Activated naive CD4-positive, alpha-beta T cell (primary cell): ENCODE measurements at places on chromosomes 5 and 9.
A peak's percentile ranks its signal among the peaks of the same experiment; 100 is the strongest.

DNA sequence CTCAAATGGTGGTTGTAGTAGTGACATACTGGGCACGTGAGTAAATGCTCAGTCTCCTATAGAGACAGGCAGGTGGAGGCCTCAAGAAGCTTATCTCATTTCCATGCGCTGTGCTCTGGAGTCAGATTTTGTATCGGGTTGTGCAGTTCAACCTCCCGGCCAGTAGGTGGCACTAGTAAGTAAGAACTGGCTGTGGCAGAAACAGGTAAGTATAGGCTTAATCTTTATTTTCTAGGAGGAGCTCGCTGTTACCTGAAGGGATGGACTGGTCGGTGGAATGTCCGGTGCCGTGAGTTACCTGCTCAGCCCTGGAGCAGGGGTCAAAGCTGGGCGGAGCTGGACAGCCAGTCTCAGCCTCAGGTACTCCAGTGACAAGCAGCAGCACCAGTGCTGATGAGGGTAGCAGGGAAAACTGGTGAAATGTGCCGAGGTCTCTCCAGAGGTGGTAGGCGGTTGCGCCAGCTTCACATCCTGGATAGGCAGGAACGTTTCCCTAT, 880.1 kb upstream of the SEMA6A start:
- peak; percentile 1 for DNase-seq

- no peak for DNase-seq
Measured at GRCh38 chr5:113510836-113511451, 2.5 kb upstream of the YTHDC2 start.

DNA sequence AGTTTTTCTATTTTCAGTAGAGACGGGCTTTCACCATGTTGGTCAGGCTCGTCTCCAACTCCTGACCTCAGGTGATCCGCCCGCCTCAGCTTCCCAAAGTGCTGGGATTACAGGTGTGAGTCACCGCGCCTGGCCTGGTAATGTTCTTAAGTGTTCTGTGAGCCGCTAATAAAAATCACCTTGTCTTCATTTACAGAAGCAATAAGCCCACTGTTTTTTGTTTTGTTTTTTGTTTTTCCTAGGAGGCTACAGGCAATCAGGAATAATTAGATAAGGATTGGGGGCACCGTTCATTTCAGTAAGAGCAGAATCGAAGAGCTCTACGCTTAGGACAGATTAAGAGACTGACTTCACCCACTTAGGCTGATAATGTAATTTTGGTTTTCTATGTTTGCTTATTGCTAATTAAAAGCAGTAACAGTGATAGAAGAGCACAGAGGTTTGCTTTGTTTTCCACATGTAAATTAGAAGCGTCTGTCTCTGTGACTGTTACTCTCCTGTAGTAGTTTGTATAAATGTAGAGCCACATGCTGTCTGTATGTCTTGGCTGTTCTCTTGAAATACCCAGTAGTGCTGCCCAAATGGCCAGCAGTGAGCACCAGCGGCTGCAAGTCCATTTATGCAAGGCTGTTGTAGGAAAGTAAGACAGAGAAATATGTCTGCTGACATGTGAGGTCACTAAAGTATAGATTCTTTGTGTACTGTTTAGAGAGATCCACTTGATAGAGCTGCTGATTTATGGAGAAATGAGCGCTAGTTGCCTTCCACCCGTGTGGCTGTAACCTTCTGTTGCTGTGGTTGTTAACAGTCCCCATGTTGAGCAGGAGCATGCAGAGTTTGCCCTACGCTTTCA, 30.5 kb downstream of the TRIO start:
- DNase-seq = no peak

- no peak for DNase-seq
Measured at GRCh38 chr5:140694276-140694675, 3.0 kb downstream of the HARS2 start.

- no peak for DNase-seq
Measured at GRCh38 chr9:89862316-89862715, 257.5 kb downstream of the GADD45G start.

- no peak for DNase-seq
Measured at GRCh38 chr9:115786321-115786720, 367.3 kb upstream of the PAPPA start.

GRCh38 chr5:136418301-136418700, 53.0 kb upstream of the TRPC7 start:
- no peak for DNase-seq

DNA sequence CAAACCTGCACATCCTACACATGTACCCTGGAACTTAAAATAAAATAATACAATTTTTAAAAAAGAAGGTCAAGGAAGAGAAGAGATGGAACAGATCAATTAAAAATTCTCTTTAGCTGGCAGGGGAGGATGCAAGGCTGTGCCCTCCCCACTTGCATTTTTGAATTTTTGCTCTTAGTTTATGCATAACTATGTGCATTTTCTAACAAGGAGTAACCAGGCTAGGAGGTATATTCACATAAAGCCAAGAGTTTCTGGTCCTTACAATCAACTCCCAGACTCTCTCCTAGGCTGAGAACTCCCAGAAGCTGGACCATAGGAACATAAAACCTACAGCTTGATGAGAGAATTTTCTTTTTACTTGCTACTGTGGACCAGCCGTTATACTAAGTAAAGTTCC, 29.8 kb downstream of the CCDC192 start:
- no peak for DNase-seq
